ENCODE measurements at places on chromosomes 12 and 14.

DNA sequence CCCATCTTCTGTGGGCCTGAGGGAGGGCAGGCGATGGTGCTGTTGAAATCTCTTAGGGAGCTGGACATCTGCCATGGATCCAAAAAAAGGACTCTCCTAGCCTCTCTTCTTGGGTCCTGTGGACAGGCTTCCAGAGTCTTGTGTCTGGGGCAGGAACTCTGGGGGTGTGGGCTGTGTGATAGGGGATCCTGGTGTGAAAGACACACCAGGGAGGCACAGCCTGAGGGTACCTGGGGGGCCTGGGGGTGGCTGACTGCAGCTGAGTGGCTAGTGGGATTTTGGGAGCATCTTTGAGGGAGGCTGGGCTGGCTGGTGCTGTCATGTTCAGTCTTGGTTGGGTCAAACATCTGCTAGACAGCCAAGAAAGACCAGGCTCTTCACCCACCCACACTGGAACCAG lies 1.8 kb upstream of the KRT83 start:
- DNase-seq, result no peak

DNA sequence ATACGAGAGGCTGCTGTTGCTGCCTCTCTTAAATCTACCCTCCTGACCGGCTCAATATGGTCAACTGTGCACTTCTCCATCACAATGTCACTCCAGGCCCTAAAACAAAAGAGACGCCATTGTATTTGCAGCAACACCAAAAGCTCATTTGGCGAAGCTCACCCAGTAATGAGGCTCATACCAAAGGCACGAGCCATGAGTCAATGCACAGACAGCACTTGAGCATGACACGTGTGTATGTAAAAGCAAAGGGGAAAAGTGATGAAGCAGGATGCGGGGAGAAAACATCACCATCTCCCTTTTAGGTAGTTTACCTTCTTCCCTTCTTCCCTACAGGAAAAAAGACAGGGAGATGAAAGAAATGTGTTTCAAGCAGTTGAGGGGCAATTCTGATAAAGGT lies 150.3 kb downstream of the FOXN3 start:
- DNase-seq, result no peak

DNA sequence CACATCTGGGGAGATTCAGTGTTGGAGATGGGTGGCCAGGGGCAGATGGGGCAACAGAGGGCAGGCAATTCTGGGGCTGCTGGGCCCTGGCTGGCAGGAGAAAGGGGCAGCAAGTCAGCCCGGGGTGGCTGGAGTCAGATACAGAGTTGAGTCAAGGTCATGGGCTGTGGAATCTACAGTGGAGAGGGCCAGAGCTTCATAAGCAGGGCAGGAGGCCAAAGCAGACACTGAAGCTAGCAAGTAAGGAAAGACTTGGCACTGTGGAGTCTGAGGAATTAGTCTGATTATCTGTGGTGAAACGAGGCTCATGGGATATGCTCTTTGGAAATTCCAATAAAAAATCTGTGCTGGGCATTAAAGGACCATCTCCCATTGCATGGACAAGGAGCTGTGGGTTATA lies 95.5 kb downstream of the TMX1 start:
- DNase-seq, result peak; percentile 52

GRCh38 chr12:93115646-93116045 lies 186.6 kb upstream of the EEA1 start:
- no peak for DNase-seq

DNA sequence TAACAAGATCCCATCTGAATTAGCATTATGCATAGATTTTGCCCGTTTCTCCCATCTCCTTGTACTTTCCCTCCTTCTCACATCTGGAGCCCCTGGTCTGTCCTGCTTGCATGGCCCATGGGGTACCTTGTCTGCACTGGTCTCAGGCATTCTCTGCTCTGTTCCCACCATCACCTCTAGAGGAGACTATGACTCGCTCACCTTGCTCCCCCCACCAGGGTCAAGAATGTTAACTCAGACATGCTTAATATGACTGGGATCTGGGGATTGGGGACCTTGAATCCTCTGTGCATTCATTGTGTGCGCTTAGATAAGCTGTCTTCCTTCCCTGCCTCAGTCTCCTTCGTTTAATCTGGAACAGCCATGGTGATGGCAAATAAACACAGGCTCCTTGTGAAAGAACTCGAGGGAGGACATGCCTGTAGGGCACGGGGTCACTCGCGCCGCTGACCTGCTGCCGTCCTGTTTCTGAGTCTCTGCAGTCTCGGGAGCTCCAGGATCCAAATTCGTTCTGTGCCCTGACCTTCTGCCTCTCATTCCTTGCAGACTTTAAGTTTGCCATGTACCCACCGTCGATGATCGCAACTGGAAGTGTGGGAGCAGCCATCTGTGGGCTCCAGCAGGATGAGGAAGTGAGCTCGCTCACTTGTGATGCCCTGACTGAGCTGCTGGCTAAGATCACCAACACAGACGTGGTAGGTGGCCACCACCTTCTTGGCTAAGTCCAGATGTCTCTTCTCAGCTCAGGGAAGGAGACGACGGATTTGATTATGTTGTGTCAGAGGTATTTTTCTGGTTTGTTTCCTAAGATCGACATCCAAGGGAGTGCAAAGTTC lies 15.0 kb downstream of the CCND2 start:
- DNase-seq, result no peak

Measured in amniotic epithelial cell (primary cell).